ENCODE measurements at places on chromosomes 5 and 9.

- no peak for DNase-seq
Measured at GRCh38 chr9:125807079-125807478, 59.9 kb downstream of the PBX3 start.

GRCh38 chr5:157651623-157652376, 438 bp downstream of the SOX30 start:
- DNase-seq: peak; percentile 71

- DNase-seq: no peak
Measured at GRCh38 chr9:93081081-93081529, 14.9 kb upstream of the CARD19 start.

GRCh38 chr5:55175781-55176175, 2.8 kb upstream of the CDC20B start:
- no peak for DNase-seq

- DNase-seq: no peak
Measured at GRCh38 chr5:39854771-39855410, 430.1 kb upstream of the DAB2 start.

DNA sequence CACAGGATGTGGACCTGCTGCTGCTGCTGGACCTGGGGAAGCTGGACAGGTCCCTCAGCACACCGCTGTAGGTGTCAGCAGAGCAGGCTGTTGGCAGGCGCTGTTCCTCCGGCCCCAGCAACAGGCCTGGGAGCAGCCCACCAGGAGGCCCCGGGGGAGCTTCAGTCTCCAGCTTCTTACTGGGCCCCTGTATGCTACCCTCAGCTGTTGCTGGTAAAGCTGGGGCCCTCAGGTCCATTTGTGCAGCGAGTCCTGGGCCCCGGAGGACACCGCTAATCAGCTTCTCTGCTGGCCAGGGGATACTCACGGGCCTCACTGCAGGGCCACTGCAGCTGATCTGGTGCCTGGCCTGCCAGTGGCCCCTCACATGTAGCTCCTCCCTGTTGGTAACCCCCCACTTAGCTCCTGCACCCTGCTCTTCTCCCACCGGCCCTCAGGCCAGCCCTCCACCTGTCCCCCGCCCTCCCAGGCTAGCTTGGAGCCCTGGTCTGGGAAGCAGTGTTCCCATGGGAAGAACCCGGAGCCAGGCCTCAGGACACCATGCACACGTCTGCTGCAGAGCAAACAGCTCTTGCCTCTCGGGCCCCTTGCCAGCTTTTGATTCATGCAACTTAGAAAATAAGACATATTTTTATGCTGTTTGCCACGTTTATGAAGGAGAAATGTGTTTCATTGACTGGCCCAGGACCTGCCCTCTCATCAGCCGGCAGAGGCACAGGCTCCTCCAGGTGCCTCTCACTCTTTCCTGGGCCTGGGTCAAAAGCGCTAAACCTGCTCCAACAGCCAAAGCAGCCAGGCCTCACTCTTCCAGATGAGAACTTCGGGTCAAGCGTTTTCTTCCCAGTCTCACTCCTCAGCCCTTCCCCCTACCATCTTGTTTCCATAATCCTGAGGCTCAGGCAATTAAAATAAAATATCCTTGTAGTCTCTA, 61.0 kb upstream of the ADAMTS2 start:
- DNase-seq: no peak

GRCh38 chr9:130212543-130213297, 40.5 kb downstream of the NCS1 start:
- DNase-seq: no peak

DNA sequence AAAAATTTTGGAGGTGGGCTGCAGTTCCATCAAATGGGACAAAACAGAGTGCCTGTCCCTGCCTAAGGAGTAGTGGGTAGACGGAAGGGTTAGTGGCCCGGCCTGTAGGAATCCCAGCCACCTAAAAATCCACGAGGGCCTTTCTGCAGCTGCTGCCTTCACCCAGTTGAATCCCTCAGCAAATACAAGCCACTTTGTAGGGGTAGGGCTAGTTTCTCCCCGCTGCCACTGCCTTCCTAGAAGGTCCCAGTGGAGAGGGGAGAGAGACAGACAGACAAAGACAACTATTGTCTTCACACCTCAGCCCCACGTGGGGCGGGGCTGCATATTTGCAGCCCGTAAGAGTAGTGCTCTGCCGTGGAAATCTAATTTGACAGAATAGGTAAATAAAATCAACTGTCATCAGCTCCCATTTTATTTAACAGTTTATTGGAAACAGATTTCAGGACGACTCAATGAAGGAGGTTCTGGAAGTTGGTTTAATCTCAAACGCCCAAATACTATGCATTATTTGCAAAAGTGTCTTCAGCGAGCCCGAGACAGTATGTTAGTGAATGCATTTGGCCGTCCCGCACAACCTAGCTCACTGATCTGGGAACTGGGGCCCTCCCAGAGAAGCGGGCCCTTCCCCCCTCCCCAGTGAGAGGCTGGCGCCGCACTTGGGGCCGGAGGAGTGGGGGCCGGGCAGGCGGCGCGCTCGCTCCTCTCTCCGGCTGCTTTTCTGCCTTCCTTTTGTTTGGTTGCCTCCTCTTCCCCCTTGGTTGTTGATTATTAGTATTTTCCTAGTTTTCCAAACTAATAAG, 67.6 kb upstream of the TBCA start:
- DNase-seq: no peak

GRCh38 chr9:126461029-126461428, 134.4 kb downstream of the MVB12B start:
- DNase-seq: no peak

- no peak for DNase-seq
Measured at GRCh38 chr5:42274913-42275312, 148.3 kb upstream of the GHR start.

DNA sequence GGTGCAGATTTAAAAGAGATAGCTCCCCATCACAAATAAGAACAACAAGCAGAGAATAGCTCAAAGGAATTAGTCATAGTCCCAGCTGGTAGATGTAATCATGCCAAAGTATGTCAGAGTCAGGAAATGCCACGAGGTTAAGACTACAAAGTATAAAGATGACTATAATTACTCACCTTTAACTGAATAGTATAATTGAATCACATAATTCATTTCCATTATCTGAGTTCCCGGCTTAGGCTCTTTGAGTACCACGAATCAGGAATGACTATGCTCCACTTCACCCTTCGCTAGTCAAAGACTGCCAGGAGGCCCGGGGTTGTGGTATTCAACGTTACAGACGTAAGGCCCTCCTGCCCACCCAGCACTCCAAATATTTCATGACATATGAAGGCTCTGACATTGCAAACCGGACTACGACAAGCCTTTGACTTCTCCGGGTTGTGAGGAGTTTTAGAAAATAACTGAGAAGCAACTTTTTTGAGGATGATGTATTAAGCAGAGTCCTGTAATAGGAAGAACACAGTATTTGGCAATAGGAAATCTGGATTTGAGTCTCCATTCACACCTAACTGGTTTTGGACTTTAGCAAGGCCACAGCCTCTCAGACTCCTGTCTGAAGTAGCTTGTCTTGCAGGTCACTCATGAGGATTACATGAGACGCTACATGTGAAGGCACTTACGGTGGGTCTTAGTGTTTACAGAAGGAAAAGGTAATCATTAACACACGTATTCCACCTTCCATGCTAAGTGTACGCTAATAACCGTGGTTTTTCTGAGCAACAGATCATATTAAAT, 64.6 kb downstream of the ENC1 start:
- no peak for DNase-seq

- no peak for DNase-seq
Measured at GRCh38 chr5:96324708-96325107, 108.3 kb downstream of the PCSK1 start.

- no peak for DNase-seq
Measured at GRCh38 chr9:101993771-101994170, 255.3 kb upstream of the GRIN3A start.

GRCh38 chr5:138653502-138653901, 78.3 kb upstream of the HSPA9 start:
- no peak for DNase-seq

DNA sequence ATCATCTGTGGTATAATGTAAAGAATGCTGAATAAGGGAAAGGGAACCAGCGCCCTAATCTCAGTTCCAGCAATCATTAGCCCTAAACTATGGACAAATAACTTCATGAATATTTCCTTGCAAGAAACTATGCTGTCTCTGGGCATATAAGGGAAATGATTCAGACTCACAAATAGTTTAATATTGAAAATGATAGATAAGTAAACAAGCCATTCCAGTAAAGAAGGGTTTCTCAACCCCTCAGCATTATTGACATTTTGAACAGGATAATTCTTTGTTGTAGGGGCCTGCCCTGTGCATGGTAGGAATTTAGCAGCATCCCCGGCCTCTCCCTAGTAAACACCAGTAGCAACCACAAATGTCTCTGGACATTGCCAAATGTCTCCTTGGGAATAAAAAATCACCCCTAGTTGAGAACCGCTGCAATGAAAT, 23.8 kb downstream of the C5 start:
- DNase-seq: no peak

GRCh38 chr9:35085078-35085477, 5.3 kb upstream of the FANCG start:
- no peak for DNase-seq

DNA sequence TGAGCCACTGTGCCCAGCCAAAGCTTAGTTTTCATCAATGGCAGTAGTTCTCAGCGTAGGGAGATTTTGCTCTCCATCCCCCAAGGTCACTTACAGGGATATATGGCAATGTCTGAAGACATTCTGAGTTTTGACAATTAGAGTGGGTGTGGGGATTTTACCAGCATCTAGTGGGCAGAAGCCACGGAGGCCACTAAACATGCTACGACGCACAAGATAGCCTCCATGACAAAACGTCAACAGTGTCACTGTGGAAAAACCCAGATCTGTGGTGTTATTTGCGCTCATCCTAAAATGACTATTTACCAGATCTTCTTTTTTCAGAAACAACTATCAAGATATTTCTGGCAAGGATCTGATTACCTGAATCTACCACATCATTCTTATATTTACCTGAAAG, 68.2 kb downstream of the CDC14B start:
- no peak for DNase-seq

DNA sequence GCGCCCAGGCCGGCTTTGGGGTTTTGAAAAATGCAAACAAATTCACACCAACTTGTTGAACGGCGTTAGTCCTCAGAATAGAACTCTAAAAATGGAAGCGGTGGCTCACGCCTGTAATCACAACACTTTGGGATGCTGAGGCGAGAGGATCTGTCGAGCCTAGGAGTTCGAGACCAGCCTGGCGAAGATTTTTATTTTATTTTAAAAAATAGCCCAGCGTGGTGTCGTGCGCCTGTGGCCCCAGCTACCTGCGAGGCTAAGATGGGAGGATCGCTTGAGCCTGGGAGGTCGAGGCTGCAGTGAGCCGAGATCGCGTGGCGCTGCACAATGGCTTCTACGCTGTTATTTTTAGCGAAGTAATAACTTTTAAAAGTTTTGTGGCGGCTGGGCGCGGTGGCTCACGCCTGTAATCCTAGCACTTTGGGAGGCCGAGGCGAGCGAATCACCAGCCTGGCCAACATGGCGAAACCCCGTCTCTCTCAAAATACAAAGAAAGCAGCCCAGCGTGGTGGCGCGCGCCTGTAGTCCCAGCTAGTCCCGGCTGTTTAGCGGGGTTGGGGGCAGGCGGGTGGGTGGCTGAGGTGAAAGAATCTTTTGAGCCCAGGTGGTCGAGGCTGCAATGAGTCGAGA, 694 bp upstream of the PLIN2 start:
- peak; percentile 5 for DNase-seq

- DNase-seq: no peak
Measured at GRCh38 chr9:70091572-70091971, 47.9 kb downstream of the MAMDC2 start.

- no peak for DNase-seq
Measured at GRCh38 chr5:142192286-142193113, 83.9 kb downstream of the NDFIP1 start.

- no peak for DNase-seq
Measured at GRCh38 chr9:89878687-89879086, 273.9 kb downstream of the GADD45G start.

- no peak for DNase-seq
Measured at GRCh38 chr9:115689331-115689730, 464.3 kb upstream of the PAPPA start.
